Naive thymus-derived CD8-positive, alpha-beta T cell (primary cell): ENCODE measurements at places on chromosomes 6 and 20.

DNA sequence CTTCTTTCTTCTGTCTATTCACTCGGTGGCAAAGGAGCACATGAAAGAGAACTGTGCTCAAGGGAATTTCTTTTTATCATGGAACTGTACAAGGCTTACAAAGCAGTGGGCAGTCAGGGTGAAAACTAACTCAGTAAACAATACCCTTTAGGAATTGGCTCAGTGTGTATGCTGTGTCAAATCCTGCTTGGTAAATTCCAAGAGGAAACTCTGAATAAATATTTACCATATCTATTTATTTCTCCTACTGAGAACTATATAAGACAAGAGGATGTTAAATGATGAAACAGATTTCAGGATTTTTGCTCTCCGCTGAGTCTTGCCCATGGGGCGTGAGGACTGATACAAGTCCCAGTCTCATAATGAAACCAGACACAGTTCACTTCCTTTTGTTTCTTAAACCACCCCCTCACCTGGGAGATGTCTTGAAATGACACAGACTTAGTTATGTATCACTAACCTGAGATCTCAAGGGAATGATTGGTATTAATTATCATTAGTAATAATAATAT, 188.8 kb downstream of the BACH2 start:
- H3K4me1 ChIP-seq, result peaks cover 45% of the 10 kb centered on the region
- H3K4me3 ChIP-seq, result peak overlapping the region; percentile 23
- peak overlapping the region; percentile 55 for H3K27ac ChIP-seq
- H3K27me3 ChIP-seq, result no peaks in the 10 kb centered on the region
- DNase-seq, result no peak
- peaks cover 13% of the 10 kb centered on the region for H3K36me3 ChIP-seq

GRCh38 chr20:32456869-32457478, 98.8 kb downstream of the ASXL1 start:
- peaks cover 4% of the 10 kb centered on the region for H3K36me3 ChIP-seq
- H3K4me3 ChIP-seq, result no peak overlapping the region
- DNase-seq, result no peak
- H3K27me3 ChIP-seq, result no peaks in the 10 kb centered on the region
- peaks cover 11% of the 10 kb centered on the region for H3K4me1 ChIP-seq
- H3K27ac ChIP-seq, result no peak overlapping the region

DNA sequence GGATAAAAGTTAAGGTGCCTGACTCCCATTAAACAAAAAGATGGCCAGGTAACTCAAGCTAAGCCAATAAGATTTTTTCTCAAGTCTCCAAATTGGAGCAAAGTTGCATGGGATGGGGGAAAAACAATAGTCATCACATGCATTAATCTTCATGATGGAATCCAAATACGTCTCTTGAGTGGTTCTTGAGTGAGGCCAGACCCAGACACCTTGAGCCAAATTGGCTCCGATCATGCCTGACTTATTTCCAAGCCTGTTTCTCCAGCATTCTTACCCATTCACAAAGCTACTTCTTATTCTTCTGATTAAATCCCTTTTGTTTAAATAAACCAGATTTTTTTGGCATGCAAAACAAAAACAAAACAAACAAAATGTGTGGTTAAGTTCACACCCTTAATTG, 420.3 kb upstream of the NRSN1 start:
- H3K27ac ChIP-seq, result no peak overlapping the region
- no peaks in the 10 kb centered on the region for H3K27me3 ChIP-seq

GRCh38 chr6:146860583-146860982, 261.8 kb downstream of the ADGB start:
- no peak overlapping the region for H3K27ac ChIP-seq
- no peak for DNase-seq
- H3K4me1 ChIP-seq, result peaks cover 2% of the 10 kb centered on the region
- H3K4me3 ChIP-seq, result no peak overlapping the region

DNA sequence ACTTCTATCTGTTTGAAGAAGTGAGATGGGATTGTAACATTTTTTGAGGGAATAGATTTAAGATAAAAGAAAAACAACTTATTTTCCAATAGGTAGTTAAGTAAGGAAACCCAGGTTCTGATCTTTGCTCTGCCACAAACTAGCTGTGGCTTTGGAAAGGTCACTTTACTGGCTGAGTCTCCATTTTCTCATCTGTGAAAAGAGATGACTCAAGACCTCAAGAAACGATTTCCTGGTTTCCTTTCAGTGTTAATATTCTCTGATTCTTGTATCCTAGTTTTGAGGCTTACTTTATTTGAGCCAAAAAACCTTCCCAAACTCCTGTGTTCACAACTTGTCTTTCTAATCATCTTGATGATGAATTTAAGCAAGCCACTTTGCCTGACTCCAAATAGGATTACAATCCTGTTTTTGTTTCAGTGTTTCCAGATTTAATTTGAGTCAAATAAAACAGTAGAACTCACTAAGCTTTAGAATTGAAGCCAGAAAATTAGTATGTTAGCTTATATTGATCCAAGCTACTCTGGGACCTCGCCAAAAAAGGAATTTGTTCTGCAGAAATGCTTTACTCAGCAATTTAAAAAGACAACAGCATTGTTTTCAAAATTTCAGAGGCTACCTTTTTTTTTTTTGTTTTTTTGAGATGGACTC, 51.1 kb downstream of the ENPP1 start:
- DNase-seq, result no peak
- H3K27me3 ChIP-seq, result peaks cover 8% of the 10 kb centered on the region
- no peaks in the 10 kb centered on the region for H3K4me1 ChIP-seq
- H3K36me3 ChIP-seq, result peaks cover 2% of the 10 kb centered on the region

DNA sequence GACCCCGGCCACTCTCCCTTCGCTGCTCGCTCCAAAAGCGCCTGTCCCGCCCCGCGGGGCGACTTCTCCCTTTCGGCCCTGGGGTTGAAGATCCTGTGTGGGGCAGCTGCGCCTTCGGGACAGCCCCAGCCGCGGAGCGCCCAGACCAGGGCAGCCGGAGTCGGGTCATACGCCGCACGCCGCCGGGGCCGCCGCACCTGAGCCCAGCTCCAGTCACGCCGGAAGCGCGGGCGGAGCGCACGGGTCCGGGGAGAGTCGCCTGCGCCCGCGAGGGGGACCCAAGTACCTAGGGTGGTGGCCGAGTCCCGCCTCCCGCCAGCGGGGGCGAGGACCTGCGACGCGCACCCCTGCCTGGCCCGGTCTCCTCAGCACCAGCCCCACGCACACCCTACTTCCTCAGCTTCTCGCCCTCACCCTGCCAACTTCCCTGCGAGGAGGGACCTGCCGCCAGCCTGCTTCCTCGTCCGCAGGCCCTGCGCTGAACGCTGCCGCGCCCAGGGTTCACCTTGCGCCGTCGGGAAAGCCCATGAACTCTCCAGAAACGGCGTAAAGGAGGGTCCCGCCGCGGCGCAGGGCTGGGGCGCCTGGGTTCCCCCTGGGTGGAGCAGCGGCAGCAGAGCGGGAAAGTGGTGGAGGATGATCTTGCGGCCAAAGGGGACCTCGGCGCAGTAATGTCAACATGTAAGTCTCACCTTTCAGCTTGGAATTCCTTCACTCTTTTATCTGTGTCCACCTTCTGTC, at the start of gene ADGRG6:
Gene ADGRG6 (plus strand): TSS at position 357 of the 741 bp plus-strand sequence. CDS start 323 bp downstream, at position 680.
- H3K27ac ChIP-seq, result peak within 1 kb of the TSS; percentile 56
- peak; percentile 67 for DNase-seq
- peaks cover 5% of the 10 kb centered on the region for H3K4me1 ChIP-seq
- H3K4me3 ChIP-seq, result peak within 1 kb of the TSS; percentile 86
- peaks cover 16% of the 10 kb centered on the region for H3K27me3 ChIP-seq
- no peaks in the 10 kb centered on the region for H3K36me3 ChIP-seq

DNA sequence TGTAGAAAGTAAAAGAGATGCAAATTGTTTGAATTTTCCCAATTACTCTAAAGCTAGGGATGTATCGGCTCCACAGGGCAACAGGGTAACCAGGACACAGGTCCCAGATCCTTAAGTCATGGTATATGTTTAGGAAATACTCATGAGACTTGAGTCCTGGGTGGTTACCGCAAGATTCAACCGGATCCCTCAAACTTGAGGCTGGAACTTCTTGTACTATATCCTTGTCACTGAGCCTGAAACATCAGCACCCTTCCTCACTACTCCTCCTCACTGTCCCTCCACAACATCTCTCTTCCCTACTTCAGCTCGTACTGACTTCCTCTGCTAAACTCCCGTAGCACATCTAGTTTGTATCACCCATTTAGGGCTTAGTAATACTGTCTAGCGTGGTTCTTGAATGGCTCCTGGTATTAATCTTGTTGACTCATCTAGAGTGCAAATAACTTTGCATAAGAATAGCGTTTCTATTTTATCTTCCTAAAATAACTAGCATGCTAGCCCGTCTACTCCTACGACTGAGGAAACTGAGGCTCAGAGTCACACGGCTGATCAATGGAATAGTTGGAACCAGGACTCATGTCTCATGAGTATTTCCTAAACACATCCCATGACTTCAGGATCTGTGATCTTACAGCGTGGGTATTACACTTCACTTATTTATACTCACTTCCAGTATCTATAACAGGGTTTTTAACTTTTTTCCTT, 72.1 kb downstream of the FILIP1 start:
- no peak for DNase-seq
- H3K4me1 ChIP-seq, result no peaks in the 10 kb centered on the region
- H3K4me3 ChIP-seq, result no peak overlapping the region
- H3K27ac ChIP-seq, result no peak overlapping the region
- H3K27me3 ChIP-seq, result peaks cover 4% of the 10 kb centered on the region

DNA sequence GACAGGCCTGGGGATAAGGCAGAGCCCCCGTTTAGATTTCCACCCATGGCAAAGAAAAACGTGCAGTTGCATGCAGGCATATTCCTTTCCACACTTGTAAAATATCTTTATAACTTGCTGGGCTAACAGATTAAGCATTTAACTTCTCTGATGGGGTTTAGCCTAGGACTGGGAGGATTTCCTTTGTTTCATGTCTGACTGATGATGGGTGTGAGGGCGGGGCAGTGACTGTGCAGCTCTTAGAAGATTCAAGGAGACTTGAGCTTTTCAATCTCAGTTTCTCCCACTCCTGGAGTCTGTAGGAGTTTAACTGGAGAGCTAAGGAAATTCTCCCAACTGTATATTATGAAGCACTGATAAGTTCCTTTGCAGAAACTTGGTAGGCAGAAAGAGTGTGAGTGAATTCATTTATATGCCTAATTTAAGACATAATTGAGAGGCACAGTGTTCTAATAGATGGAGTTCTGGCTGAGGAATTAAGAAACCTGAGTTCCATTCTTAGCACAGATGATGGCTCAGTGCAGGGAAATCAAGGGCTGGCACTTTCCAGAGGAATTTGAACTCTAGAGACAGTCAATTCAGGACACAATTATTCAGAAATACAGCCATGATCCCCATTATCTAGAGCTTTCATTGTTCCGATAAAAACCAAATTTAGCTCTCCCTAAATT, 214.6 kb upstream of the CNR1 start:
- H3K4me1 ChIP-seq, result no peaks in the 10 kb centered on the region
- no peak for DNase-seq
- no peaks in the 10 kb centered on the region for H3K36me3 ChIP-seq
- peaks cover 2% of the 10 kb centered on the region for H3K27me3 ChIP-seq
- H3K4me3 ChIP-seq, result no peak overlapping the region
- no peak overlapping the region for H3K27ac ChIP-seq

- no peaks in the 10 kb centered on the region for H3K4me1 ChIP-seq
- DNase-seq, result no peak
- H3K4me3 ChIP-seq, result no peak overlapping the region
- H3K27ac ChIP-seq, result no peak overlapping the region
- no peaks in the 10 kb centered on the region for H3K36me3 ChIP-seq
Measured at GRCh38 chr6:92362404-92362803, 1057.0 kb downstream of the EPHA7 start.

- no peak overlapping the region for H3K4me3 ChIP-seq
- DNase-seq, result peak; percentile 49
- no peaks in the 10 kb centered on the region for H3K27me3 ChIP-seq
- H3K27ac ChIP-seq, result no peak overlapping the region
- no peaks in the 10 kb centered on the region for H3K36me3 ChIP-seq
Measured at GRCh38 chr20:63699466-63700198, 3.2 kb downstream of the TNFRSF6B start.

GRCh38 chr6:69915346-69915745, 49.0 kb downstream of the COL19A1 start:
- H3K36me3 ChIP-seq, result no peaks in the 10 kb centered on the region
- H3K27ac ChIP-seq, result no peak overlapping the region
- H3K27me3 ChIP-seq, result peaks cover 4% of the 10 kb centered on the region
- H3K4me1 ChIP-seq, result no peaks in the 10 kb centered on the region
- H3K4me3 ChIP-seq, result no peak overlapping the region

- H3K4me1 ChIP-seq, result no peaks in the 10 kb centered on the region
- no peak for DNase-seq
- peaks cover 6% of the 10 kb centered on the region for H3K36me3 ChIP-seq
Measured at GRCh38 chr6:40903456-40903855, 135.6 kb downstream of the UNC5CL start.

DNA sequence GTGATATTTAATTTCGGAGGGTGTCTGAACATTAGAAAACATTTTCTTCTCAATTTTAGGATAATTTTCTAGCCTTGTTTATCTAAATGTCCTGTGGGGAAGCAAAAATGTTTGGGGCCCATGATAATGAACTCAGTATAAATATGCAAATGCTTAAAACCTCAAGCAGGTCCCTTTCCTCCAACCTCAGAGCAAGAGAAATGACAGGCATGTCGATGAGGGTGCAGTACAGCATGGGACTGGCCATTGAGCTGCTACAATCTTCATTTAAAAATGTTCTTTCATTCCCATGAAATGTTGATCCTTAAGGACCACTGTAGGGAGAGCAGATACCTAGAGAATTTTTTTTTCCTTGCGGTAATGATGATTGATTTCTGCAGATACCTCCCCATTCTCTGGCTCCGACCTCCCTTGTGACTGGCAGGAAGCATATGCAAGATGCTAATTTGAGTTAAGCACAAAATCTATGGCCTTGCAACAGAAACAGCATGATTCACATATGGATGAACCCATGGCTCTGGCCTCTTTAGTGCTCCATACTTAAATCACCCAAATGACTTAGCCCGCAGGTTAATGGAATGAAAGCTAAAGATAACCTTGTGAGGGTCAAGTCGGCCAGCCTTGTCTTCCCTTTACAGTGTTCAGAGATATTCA, 243.3 kb downstream of the SOX4 start:
- peaks cover 2% of the 10 kb centered on the region for H3K4me1 ChIP-seq
- H3K4me3 ChIP-seq, result no peak overlapping the region
- no peaks in the 10 kb centered on the region for H3K36me3 ChIP-seq
- no peak for DNase-seq

DNA sequence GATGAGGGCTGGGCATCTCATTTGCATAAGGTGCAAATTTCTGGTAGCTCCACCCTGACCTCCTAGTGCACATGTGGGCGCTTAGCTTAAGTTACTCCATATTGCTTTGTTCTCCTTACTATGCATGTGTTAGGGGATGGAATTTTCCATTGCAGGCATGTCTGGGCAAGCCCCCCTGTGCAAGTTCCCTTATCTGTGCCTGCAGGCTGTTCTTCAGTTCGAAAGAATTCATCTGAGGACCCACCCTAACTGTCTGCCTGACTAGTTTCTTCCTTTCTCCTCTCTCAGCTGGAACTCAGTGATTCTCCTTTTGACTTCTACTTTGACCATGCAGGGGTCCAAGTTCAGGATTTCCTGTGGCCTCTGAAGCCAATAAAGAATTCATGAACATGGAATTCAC, 30.2 kb downstream of the CCDC170 start:
- peaks cover 8% of the 10 kb centered on the region for H3K27me3 ChIP-seq
- DNase-seq, result no peak
- no peak overlapping the region for H3K4me3 ChIP-seq
- H3K4me1 ChIP-seq, result no peaks in the 10 kb centered on the region

GRCh38 chr6:7996538-7997111, 67.6 kb downstream of the BLOC1S5 start:
- H3K27ac ChIP-seq, result no peak overlapping the region
- no peak for DNase-seq
- peaks cover 3% of the 10 kb centered on the region for H3K4me1 ChIP-seq
